ENCODE measurements at places on chromosomes 13 and 19. TPM values are rescaled to one million over a fixed set of nuclear protein-coding genes. Genes with fewer than 3 reads are reported as not detected.

DNA sequence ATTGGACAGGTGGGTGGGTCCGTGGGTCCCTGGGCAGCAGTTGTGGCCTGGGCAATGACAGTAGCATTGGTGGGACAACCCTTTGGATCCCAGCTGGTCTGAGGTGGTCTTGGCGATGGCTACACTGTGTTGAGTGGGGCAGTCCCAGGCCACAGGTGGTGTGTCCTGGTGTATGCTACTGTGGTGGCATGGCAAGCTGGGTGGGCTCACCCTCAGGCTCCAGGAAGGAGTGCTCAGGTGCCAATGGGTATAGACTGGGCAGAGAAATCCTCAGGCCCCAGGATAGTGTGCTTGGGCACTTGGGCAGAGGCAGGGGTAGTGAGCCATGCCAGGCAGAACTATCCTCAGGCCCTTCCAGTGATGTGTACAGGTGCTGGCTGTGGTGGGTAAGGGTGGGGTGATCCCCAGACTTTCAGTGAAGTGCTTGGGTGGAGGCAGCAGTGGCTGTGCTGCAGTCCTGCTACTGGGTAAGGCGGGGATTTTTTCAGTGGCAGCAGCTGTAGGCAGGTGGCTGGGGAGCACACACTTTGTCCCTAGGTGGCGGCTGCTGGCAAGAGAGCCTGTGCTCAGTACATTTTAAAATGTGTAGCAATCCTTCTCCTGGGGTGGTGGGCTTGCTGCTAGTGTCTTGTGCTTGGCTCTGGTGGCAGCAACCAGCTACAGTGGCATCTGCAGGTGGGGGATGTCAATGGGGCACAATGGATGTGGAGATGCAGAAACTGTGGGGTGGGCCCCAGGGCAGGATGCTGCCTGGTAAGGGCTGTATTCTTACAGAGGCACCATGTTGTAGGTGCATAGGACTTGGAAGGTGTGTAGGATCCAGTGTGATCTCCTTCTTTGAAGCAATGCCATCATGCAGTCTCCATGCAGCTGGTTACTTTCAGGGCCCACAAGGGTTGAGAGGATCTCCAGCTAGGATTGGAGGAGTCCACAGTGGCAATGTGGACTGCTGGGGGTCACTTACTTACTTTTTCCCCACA, 64.9 kb downstream of the DNAJC3 start:
- DNase-seq: no peak

GRCh38 chr19:5356918-5357317, 16.3 kb upstream of the PTPRS start:
- DNase-seq: no peak

DNA sequence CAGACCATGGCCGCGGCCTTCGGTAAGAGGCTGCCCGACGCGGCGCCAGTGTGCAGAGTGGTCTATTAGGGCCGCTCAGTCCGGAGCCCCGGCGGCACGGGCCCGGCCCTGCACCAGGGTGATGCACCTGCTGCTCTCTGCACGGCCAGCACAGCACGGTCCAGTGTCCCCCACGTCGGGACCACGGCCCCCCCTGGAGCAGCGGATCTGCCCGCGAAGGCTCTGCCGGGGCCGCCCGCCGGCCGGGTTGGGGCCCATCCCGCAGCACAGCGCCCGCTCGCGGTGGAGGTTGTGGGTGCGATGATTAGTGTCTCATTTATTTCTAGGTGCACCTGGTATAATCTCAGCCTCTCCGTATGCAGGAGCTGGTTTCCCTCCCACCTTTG, 7.9 kb downstream of the PTBP1 start:
- no peak for DNase-seq

LHFPL6 gene
- total RNA-seq: 17.9 TPM

PABPC3 gene
- 0.17 TPM for total RNA-seq

S1PR5 gene
- total RNA-seq: not detected

NKPD1 gene
- total RNA-seq: not detected

DNA sequence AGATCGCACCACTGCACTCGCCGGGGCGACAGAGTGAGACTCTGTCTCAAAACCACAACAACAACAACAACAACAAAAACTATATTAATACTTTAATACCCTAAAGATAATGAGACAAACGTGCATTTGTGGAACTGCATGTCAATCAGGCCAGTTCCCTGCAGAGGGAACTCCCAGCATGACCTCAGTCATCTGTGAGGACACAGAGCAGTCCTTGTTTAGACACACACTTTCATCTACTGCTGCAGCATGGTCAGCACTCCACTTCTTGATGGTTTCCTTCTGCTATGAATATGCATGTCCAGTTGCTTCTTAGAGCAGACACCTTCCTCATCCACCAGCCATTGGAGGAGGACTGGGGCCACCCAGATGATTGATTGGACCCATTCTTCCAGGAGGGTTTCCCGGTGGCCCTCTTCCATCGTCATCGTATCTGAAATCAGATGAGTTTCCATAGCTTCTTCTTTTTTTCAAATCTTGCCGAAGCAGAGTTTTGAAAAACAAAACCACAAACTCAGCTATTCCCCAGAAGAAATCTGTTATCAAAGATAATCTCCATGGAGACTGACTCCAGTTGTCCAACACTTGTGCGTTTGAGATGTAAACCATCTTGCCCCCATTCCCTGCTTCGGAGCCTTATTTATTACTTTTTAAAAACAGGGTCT, 26.5 kb downstream of the ZNF607 start:
- DNase-seq: no peak

- no peak for DNase-seq
Measured at GRCh38 chr13:46874006-46874405, 22.8 kb downstream of the HTR2A start.

- DNase-seq: no peak
Measured at GRCh38 chr19:16591803-16592556, 19.8 kb upstream of the SLC35E1 start.

DNA sequence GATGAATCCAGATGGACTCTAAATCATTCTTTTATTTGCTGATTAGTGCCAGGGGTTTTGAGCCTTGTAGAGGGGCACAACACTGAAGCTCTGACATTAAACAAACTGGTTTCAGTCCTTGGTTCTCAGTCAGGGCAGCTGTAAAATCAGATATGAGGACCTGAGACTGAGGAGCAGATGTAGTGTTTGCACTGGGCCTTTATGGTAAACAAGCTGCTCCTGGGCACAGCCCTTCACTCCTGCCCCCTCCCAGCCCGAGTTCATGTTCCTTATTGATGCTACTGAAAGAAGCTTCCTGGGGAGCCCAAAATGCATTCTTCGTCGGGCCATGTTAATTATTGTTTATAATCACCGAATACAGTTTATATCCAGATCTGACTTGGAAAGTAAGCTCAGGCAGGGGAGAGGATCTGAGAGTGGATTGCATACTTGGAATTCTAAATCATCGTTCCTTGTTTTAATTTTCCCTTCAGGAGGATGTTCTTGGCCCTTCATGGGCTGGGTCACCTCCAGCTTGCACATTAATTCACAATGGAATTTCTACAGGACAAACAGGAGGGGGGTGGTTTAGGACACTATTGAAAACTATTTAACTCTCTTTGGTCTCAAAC, 213.5 kb downstream of the FGF9 start:
- no peak for DNase-seq

- no peak for DNase-seq
Measured at GRCh38 chr19:41936416-41936850, 8.2 kb upstream of the ERFL start.

TMEM272 gene
- total RNA-seq: not detected

NACC1 gene
- total RNA-seq: 36.5 TPM

DNA sequence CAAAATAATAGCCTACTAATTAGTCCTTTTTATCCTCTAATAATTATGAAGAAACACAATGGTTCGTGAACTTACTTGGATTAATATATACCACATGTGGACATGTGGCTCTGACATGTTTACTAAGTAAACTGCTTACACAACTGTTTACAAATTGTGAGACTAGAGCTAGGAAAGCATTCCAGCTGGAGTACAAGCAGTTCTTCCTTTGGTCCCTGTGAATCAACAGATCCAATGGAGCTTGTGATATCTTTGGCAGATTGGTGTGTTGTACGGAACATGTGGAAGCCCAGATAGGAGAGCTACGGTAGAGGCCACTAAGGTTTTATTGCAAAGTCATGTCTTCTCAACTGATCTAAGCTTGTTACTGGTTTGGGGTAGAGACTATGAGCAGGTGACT, 145.5 kb upstream of the SPRY2 start:
- no peak for DNase-seq

ZNF578 gene
- total RNA-seq: 6.5 TPM

LHB gene
- 0.25 TPM for total RNA-seq

- no peak for DNase-seq
Measured at GRCh38 chr13:96967248-96967745, 27.0 kb downstream of the OXGR1 start.

- DNase-seq: no peak
Measured at GRCh38 chr13:105083992-105084391, 1451.5 kb downstream of the EFNB2 start.

- DNase-seq: no peak
Measured at GRCh38 chr19:29277102-29277501, 64.2 kb upstream of the UQCRFS1 start.

DNA sequence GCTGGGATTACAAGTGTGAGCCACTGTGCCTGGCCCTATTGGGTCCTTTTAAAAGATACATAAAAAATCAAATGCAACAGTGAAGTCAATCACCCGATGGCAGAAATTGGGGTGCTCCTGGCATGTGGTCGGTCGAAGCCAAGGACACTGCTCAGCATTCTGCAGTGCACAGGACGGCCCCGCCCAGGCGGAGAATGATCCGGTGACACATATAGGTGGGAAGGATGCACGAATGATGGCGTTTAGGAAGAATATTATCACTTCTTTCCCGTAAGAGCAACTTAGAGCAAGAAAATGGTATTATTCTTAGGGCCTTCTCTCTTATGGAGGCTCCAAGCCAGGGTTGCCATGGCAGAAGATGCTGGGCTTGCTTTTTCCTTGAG, 3.2 kb upstream of the GP6 start:
- DNase-seq: no peak

TJP3 gene
- 11.5 TPM for total RNA-seq

NUCB1 gene
- total RNA-seq: 100 TPM

DNA sequence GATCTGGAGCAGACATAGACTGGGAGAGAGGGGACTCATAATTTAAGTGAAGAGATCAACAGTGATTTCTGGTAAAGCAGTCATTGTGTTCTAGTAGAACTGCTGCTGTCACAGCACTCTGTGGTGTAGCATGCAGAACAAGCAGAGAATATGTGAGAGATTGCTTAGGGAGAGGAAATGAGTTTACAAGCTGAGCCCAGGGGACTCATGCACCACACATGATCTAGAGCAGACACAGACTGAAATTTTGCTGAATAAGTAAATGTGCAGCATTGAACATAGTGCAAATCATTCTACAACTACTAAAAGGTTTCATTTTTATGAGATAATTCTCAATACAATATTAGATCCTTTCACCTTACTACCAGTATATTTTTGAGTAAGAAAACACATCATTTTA, 125.7 kb downstream of the MYO16 start:
- DNase-seq: no peak

ANGPTL8 gene
- not detected for total RNA-seq

DNA sequence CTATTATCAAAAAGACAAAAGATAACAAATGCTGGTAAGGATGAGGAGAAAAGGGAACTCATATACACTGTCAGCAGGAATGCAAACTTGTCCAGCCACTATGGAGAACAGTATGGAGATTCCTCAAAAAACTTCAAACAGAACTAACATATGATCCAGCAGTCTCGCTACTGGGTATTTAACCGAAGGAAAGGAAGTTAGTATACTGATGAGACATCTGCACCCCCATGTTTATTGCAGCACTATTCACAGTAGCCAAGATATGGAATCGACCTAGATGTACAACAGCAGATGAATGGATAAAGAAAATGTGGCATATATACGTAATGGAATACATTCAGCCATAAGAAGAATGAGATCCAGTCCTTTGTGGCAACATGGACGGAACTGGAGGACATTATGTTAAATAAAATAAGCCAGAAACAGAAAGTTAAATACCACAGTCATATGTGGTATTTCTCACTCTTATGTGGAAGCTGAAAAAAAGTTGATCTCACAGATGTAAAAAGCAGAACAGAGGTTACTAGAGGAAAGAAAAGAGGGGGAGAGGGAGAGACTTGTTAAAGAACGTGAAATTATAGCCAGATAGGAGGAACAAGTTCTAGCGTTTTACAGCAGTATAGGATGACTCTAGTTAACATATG, 83.2 kb downstream of the RUBCNL start:
- no peak for DNase-seq

- DNase-seq: no peak
Measured at GRCh38 chr13:73039201-73040108, 19.4 kb upstream of the KLF5 start.

SMIM44 gene
- 2.1 TPM for total RNA-seq

GRCh38 chr19:1317274-1318003, 31.8 kb downstream of the EFNA2 start:
- no peak for DNase-seq

DNA sequence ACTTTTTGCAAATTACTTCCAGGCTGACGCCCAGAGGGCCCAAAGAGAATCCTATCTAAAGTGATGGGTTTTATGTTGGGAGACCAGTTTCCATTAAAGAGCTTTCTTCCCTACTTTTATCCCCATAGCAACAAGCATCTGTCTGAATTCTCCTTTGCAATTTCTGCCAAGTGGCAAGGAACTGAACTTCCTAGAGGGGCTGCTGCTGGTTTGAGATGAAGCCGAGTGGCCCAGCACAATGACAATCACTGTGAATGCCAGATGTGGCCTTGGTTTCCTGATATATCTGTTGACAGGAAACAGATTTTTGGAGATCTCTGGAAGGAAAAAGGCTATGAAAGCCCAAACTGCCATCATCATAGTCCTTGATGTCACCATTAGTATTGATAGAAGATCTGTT, 198.6 kb downstream of the OXGR1 start:
- no peak for DNase-seq

- no peak for DNase-seq
Measured at GRCh38 chr19:11251650-11252314, 10.5 kb downstream of the DOCK6 start.

DNA sequence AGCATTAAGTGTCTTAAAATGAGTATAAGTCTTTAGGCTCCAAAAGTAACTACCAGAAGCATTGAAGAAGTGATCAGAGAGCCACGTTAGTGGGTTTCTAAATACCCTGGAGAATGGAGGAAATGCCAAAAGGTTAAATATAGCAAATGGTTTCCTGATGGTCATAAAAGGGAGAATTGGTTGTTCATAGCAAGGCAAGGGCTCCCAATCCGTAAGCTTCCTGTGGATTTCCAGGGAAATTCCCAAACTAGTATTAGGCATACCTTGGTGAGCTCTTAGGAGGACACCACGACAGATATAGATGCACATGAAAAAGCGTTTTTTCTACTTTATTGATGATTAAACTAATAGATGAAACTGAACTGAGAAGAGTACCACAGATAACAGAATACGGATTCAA, 410.9 kb downstream of the FOXO1 start:
- DNase-seq: no peak

- no peak for DNase-seq
Measured at GRCh38 chr13:29803221-29803620, 47.2 kb downstream of the UBL3 start.

ATP1A3 gene
- total RNA-seq: 0.17 TPM

GAS6 gene
- 236 TPM for total RNA-seq

GRCh38 chr19:8731428-8732169, 10.2 kb downstream of the OR2Z1 start:
- no peak for DNase-seq

GRCh38 chr19:33627962-33628839, 6.4 kb downstream of the CHST8 start:
- DNase-seq: no peak

GRCh38 chr13:113616991-113617749, 32.6 kb downstream of the TFDP1 start:
- DNase-seq: peak; percentile 30

Data from renal cortical epithelial cell (primary cell).